ENCODE measurements at places on chromosomes 16 and 17. TPM values are rescaled to one million over a fixed set of nuclear protein-coding genes. Genes with fewer than 3 reads are reported as not detected.

C16orf46 gene
- 1.2 TPM for polyA plus RNA-seq

DNA sequence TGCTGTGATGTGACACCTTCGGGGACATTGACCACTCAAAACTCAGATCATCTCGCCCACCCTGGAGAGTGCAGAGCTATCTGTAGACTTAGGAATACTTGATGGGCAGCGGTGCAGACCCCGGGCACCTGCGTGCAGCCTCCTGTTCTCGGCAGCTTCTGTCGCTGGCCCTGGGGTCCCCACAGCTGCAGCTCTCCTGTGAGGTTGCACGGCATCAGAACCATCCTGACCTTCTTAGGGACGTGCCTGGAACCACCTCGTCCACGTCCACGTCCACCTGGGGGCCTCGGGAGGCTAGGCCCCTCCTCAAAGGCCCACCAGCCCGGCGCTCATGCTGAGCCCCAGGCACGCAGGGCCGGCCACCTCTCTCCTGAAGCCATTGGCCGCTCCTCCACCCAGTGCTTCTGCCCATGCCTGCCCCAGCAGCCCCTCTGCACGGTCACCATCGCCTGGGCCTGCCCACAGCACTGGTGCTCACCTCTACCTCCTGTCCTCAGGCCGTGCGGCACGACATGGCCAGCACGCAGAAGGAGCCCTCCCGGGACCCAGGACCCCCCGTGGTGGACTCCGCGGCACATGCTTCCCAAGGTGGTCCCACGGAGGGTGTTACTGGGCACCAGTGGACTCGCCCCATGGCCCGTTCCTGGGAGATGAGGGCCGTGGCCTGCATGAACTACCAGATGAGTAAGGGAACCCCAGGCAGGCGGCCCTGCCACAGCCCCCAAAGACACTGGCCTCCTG, 2.3 kb upstream of the WFIKKN1 start:
- DNase-seq = no peak

- no peak for DNase-seq
Measured at GRCh38 chr17:57447990-57448758, 191.9 kb downstream of the MSI2 start.

DNA sequence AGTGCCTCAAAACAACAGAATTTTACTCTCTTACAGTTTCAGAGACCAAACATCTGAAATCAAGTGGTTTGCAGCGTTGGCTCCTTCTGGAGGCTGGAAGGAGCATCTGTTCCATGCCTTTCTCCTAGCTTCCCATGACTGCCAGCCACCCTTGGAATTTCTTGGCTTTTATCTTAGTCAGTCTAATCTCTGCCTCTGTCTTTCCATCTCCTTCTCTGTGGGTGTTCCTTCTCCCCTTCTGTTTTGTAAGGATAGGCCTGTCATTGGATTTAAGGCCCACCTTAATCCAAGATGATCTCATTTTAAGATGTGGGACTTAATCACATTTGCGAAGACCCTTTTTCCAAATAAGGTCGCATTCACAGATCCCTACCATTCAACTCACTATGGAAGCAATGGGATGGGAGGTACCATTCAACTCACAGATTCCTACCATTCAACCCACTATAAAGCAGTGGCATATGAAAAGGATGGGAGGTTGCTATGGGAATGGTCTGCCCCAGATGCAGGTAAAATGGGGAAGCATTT, 321.8 kb downstream of the WWOX start:
- no peak for DNase-seq

SKA2 gene
- polyA plus RNA-seq = 12.8 TPM

DNA sequence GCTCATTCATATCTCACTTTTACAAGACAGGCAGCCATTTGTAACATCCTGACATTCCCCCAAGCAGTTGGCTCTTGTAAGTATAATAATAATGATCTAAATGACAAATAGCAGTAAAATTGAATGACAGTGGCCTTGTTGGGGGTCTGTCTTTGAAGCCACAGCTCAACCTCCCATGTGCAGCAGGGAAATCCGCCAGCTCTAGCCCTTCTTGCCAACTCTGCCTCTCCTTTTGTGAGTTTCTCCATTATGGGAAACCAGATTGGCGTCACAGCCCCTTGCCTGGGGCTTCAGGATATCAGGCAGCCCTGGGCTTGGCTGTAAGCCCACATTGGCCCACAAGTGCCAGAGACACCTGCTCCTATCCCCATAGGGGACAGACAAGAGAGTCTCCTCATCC, 70.4 kb upstream of the CACNG5 start:
- no peak for DNase-seq

GRCh38 chr17:51045621-51046020, 75.0 kb downstream of the SPAG9 start:
- DNase-seq = peak; percentile 25

DNA sequence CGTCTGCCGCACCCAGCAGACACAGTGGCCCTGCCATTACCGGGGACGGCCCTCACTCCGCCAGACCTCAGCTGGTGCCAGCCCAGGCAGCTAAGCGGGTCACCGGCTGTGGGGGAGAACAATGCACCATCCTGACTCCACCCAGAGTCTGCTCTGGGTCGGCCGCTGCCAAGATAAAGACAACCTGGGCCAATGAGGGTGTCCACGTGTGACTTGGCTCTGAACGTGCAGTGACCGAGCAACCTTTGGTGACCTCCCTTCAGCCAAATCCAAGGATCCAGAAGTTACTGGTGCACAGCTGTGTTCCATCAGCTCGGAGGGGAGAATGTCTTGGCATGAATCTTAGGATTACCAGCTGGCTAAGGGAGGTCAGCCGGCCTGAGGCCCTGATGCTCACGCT, 155.9 kb downstream of the NTN1 start:
- no peak for DNase-seq

DNA sequence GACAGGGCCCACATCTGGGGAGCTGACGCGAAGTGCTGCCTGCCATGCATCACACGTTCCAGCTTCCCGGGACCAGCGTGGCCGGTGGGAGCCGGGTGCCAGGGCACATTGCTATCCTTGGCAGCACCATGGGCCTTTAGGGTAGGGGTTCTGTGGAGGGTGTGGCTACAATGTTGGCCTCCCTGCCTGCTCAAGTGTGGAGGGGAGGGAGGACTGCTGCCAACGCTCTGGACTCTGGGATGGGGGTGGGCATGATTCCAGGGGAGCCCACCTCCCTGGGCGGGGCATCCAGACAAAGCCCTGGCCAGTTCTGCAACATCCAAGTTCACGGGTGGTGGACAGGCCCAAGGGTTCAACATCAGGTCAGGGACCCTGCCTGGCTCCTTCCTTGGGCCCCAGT, 13.9 kb downstream of the GRB7 start:
- DNase-seq = peak; percentile 31

GRCh38 chr16:67632415-67633172, 12.3 kb upstream of the CARMIL2 start:
- DNase-seq = no peak

KRTAP9-8 gene
- not detected for polyA plus RNA-seq

PYDC1 gene
- polyA plus RNA-seq = not detected

GRCh38 chr16:12868788-12869187, 32.6 kb upstream of the SHISA9 start:
- DNase-seq = no peak

GRCh38 chr17:78933025-78933958, 8.1 kb upstream of the TIMP2 start:
- peak; percentile 68 for DNase-seq

- no peak for DNase-seq
Measured at GRCh38 chr16:14180481-14180944, 109.4 kb downstream of the MRTFB start.

DNA sequence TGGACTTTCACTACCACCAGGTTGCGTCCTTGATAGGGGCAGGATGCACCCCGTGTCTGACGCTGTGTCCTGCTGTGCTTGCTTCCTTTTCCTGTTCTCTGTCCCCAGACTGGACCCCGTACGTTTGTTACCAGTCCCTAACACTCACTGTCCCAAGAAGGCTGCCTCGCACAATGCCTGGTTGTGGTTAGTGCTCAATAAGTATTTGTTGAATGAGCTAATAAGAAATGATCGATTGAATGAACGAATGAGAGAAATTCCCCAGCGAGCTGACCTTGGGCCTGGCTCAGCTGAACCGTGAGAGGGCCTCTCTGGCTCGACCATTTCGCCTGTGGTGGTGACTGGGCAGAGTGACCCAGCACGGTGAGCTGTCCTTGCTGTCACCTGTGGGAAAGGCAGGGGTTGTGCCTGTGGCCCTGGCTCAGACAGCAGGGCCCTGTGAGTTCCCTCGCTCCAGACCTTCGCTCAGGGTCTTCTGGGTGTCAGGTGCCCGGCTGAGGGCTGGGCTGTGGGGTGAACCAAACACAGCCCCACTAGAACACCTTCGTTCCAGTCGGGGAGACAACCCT, 20.9 kb downstream of the CMIP start:
- no peak for DNase-seq

TEPSIN gene
- polyA plus RNA-seq = 35.3 TPM

DNA sequence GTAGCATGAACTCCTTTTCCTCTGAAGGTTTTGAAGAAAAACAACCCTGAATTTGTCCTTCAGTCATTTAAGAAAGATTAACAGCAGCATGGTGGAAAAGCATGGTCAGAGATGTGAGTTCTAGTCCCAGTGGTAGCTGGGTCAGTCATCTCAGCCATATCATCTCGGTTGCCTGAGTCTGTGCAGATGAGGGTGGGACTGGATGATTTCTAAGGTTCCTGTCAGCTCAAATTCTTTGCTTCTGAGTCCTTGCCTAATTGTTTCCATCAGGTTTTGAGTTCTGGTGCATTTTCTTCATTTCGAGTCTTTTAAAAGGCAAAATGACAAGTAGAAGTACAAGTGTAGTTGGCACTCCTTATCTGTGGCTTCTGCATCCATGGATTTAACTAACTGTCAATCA, 63.9 kb downstream of the TNRC6C start:
- no peak for DNase-seq

DNA sequence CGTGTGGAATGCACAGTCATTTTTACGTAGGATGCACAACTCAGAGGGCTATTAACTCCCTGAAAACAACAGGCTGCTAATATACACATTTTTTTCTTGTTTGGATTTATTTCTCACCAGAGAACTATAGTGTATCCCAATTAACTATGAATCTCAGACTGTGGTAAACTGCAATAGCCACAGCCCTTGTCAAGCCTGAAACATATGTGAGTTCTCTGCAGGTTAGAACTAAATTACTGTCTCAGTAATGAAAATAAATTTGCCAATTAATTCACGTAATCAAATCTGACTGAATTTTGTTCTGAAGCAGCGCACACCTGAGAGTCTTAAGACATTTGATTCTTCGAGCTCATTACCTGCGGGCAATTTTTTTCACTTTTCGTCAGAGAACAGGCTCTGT, 318.6 kb downstream of the PMP22 start:
- DNase-seq = no peak

- DNase-seq = no peak
Measured at GRCh38 chr16:85655216-85656129, 33.3 kb downstream of the GINS2 start.

DNA sequence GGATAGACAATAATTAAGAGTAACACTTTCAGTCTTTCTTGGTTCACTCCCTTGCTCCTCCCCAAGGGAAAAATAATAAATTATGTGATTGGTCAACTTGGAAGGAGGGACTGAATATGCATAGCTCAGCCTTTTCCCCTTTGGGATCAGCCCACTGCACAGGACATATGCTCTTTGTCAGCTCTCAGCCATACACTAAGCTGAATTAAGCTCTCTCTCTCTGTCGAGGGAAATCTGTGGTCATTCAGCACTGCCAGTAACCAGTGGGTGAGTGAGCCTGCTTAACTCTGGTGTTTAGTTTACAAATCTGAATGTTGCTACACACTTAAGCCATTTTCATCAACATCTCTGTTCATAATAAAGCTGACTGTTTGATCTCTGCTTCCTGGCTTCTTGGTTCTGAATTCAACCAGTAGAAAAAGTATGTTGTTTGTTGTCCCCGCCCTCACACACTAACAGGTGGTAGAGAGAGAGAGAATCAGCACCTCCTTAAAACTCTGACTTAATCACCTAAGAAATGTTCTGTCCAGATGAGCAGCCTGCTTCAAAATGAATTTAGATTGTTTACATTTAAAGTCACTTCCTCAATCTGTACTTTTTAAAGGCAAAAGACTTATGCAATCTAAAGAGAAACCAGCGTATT, 102.3 kb upstream of the C17orf78 start:
- DNase-seq = peak; percentile 9

DNAI2 gene
- polyA plus RNA-seq = not detected

DNA sequence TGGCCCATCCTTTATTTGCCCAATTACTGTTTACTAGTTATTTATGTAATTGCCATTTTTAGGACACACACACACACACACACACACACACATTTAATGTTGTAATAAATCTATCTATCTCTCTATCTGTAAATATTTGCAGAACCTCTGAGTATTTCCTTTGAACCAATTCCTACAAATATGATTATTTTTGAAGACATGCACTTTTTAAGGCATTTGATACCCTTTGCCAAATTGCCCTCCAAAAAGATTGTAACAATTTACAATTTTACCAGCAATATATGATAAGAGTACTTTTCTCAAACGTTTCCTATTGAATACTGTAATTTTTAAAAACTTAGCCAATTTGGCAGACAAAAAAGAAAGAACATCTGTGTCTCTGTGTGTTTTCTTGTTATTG, 143.8 kb upstream of the FOXF1 start:
- no peak for DNase-seq

GRCh38 chr16:67935101-67935401, 1.6 kb downstream of the PSMB10 start:
- peak; percentile 61 for DNase-seq

KIF2B gene
- not detected for polyA plus RNA-seq

- no peak for DNase-seq
Measured at GRCh38 chr16:56982695-56983094, 6.7 kb upstream of the NLRC5 start.
